ENCODE measurements at places on chromosomes 3 and 15. TPM values are rescaled to one million over a fixed set of nuclear protein-coding genes. Genes with fewer than 3 reads are reported as not detected.

RTF1 gene
- total RNA-seq = 27.9 TPM

CCDC54 gene
- not detected for total RNA-seq

COX5A gene
- 136 TPM for total RNA-seq

DAZL gene
- total RNA-seq = not detected

PLA2G4D gene
- not detected for total RNA-seq

KLHL6 gene
- total RNA-seq = not detected

DNA sequence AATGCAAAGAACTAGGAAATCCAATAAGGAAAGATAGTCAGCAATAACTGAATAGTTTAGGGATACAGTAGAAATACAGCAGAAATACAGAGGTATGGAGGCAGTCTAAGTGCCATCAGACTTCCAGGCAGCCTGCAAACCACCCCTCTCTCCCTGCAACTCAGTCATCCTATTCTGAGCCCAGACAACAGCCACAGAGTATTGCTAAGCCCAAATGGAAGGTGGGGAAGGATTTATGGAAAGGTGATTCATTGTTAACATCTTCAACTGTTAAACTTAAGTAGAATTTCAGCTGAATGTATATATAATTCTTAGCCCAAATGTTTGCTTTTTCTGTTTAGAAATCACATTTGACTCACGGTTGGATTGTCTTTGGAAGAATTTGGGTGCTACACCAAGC lies 300.4 kb downstream of the RBMS3 start:
- DNase-seq = no peak

- no peak for DNase-seq
These were observed 1340.1 kb upstream of the EPHA6 start for GRCh38 chr3:95474338-95474737.

DNA sequence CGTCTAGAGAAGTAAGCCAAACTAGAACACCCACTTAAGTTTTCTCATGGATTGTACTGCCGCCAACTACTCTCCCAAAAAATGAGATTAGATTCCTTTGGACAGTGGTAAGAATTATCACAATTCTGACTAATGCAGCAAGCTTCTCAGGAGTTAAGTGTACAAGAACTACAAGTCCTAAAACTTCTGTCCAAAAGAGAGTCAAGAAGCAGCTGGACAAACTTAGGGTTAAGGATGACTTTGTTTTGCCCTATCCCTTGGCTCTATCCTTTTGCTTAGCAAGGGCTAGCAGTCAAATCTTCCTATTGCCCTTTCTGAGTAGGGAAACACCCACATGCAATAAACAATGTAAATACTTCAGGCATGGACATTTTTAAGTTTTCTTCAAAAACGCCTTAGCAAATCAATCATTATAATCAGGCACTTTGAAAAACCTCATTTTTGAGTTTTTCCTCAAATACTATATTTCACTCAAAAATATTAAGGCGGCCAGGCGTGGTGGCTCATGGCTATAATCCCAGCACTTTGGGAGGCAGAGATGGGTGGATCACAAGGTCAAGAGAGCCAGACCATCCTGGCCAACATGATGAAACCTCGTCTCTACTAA lies 19.5 kb downstream of the RAF1 start:
- DNase-seq = no peak

- no peak for DNase-seq
These were observed 12.1 kb upstream of the APBA2 start for GRCh38 chr15:28873585-28874190.

DNA sequence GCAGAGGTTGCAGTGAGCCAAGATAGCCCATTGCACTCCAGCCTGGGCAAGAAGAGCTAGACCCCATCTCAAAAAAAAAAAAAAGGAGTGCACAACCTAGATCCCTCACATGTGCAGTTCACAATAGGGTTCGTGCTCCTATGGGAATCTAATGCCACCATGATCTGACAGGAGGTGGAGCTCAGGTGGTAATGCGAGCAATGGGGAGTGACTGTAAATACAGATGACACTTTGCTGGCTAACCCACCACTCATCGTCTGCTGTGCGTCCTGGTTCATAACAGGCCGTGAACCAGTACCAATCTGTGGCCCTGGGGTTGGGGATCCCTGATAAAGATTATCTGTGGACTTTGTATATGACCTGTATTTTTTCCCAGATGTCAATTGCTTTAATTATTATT lies 16.7 kb downstream of the USP8 start:
- DNase-seq = no peak

GRCh38 chr15:64288577-64288976 lies 67.4 kb downstream of the CSNK1G1 start:
- DNase-seq = no peak

DNA sequence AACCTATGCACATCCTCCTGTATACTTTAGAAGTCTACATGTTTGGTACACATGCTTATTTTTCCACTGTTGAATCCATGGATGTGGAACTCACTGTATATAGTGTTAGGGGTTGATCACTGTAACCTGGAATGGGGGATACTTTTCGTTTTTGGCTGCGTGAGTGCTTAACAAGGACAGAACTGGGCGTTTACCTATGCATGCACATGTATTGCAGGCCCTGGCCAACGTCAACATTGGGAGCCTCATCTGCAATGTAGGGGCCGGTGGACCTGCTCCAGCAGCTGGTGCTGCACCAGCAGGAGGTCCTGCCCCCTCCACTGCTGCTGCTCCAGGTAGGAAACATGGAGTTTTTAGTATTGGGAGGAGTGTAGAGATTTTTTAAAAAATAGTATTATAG lies 2.3 kb downstream of the RPLP1 start:
- DNase-seq = no peak

- DNase-seq = no peak
These were observed 288.1 kb upstream of the GPR149 start for GRCh38 chr3:154718053-154718452.

GRCh38 chr3:178370387-178370786 lies 165.8 kb upstream of the KCNMB2 start:
- DNase-seq = no peak

GRCh38 chr15:47961401-47962090 lies 159.2 kb upstream of the SLC24A5 start:
- no peak for DNase-seq

GRCh38 chr3:8500319-8500988 lies 1.2 kb upstream of the LMCD1 start:
- DNase-seq = no peak

GRCh38 chr3:111362381-111363009 lies 179.5 kb upstream of the CD96 start:
- DNase-seq = no peak

Data from kidney epithelial cell (primary cell).